ENCODE measurements at places on chromosomes 4 and X.

DNA sequence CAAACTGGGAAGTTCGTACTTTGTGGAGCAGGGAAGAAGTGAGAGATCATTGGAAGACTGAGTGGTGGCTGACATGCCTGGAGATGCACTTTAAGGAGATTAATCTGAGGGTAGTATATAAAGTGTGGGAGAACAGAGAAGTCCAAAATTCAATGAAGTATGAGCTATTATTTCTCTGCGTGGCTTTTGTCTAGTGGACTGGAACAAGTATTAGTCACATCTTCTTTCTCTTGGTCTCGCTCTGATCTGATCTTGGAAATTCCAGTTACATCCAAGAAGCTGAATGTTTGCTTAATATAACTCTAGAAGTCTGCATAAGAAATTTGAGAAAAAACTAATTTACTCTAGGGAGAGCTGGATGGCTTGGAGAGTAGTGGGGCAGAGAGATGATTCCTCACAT, 64.8 kb upstream of the NR0B1 start:
- DNase-seq: no peak

DNA sequence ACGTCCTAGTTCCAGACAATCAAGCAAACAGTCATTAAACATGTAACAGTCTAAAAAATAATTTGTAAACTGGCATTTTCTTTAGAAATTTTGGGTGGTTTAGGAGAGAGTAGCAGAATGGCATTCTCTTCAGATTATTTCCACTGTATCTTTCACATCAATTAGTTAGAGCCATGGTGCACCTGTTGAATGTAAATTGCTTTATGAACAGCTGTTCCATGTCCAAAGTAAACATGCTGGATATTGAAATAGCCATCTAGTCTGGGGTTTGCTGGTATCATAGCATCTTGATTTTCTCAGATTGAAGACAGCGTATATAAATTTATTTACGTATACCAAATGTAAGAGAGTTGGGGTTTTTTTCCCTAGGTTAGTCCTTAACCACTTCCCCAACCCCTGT, 143.6 kb downstream of the RCHY1 start:
- no peak for DNase-seq

- DNase-seq: no peak
Observed at GRCh38 chr4:675036-675882, 917 bp downstream of the MYL5 start.

DNA sequence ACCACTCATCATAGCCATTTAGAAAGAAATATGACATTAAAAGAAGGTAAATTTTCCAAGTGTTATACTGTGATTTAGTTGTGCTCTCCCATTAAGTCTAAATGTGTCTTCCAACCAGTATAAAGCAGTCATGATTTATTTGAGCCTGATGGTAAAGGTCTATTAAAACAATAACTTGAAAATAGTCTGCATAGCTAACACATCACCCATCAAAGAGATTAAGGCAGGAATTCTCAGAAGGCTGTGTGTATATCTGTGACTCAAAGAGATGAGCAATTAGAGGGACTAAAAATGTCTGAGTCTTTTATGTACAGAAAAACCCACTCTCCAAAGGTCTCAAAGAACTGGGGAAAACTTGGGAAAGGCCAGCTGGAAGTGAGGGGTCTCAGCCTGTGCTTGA, 70.3 kb upstream of the IQCM start:
- no peak for DNase-seq

GRCh38 chr4:15558561-15558960, 88.9 kb downstream of the CC2D2A start:
- DNase-seq: no peak

GRCh38 chrX:96683997-96684338, 674 bp upstream of the DIAPH2 start:
- no peak for DNase-seq

DNA sequence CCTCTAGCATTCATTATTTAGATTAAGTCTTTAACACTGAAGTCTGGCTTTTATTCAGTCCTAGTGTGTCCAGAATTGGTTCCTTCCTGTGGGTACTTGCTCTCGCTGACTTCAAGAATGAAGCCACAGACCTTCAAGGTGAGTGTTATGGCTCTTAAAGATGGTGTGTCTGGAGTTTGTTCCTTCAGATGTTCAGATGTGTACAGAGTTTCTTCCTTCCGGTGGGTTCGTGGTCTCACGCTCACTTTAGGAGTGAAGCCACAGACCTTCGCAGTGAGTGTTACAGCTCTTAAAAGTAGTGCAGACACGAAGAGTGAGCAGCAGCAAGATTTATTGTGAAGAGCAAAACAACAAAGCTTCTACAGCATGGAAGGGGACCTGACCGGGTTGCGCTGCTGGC, 860.6 kb downstream of the STIM2 start:
- no peak for DNase-seq

DNA sequence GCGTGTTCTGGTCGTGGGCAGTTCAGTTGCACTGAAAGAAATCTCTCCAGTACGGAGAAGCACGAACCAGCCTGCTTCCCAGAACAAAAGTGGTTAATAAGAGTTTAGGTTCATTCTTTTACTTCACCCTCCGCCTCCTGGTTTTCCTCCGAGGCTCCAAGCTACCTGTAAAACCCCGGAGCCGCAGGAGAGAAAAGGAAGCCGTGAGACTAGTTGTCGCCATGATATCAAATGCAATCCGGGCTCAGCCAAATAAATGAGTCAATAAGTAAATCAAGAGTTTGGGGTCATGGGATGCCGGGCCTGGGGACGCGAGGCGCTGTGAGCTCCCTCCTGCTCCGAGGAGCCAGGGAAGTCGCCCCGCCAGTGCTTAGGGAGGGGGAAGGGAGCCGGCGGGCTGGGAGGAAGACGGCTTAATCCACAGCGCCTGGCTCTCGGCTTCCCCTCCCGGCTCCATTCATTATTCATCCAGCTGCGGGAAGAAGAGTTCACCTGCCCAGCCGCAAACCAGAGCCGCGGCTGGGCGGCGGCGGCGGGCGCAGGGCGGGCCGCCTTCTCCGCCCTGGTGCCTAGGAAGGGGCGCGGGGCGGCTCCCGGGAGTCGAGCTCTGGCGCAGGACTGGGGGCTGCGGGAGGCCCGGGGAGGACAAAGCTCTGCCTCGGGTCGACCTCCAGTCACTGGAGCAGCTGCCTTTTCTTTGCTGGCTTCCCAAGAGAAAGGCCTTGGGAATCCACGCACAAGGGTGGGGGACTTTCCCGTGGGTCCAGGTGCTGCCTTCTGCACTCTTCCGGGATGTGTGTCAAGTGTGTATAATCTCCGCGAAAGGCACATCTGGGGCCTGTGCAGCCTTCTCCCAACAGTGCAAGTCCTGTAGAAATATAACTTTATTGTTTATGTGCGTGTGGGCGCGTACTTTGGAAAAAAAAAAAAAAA, 1.7 kb downstream of the FRAS1 start:
- peak; percentile 83 for DNase-seq

DNA sequence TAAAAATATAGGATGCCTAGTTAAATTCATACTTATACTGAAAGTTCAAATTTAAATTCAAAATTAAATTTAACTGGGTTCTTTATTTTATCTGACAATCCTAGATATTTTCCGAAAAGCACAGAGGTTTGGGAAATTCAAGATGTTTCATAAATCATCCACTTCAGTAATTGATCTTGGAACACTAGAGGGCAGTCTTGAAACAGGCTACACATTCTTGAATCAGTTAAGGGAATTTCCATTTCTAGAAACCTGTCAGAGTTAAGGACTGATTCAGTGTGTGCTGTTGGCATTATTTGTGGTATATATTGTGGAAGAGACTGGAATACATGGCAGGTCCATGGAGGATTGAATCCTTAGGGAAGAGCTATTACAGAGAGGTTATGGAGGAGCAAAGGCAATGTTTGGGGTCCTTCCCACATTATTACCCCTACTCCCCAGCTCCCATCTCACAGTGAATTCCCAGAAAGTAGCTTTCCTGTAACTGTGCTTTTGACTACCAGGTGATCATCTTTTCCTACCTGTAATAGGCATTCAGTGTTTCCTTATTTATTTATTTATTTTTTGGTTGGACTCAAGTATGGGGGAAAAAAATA, 92.9 kb downstream of the EGF start:
- DNase-seq: no peak

GRCh38 chrX:10077425-10078188, 79.2 kb upstream of the CLCN4 start:
- DNase-seq: no peak

DNA sequence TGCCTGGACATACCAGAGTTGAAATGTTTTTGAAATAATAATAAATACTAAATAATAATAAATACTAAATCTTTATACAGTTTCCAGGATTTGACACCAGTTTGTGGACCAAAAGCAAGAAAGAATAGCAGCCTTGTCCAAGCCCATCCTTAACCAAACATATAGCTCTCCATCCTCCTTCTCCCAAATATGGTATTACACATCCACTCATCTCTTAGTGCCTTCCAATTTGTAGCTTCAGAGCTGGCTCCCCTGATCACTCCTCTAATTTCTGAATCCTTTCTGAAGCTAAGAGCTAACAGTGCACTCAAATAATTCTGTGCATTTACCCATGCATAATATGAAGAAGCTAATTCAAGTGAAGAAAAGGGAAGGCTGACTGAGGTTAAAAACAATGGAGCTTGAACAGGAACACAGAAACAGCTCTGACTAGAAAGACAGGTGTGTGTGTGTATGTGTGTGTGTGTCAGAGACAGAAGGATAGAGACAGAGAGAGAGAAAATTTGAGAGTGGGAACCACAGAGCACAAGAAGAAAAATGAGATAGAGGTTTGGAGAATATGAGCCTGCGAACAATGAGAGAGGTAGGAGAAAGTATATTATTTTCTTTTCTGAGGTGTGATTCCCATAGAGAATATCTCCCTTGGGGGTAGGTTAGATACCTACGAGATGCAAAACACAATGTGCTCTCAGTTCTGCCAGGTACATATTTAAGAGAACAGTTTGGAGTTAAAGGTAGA, 123.5 kb downstream of the CAMK2D start:
- DNase-seq: no peak

GRCh38 chr4:147550626-147551246, 66.5 kb upstream of the TMEM184C start:
- DNase-seq: no peak

- DNase-seq: no peak
Observed at GRCh38 chrX:109264878-109265277, 217.0 kb downstream of the GUCY2F start.

GRCh38 chr4:16078195-16078760, 5.5 kb downstream of the PROM1 start:
- no peak for DNase-seq

DNA sequence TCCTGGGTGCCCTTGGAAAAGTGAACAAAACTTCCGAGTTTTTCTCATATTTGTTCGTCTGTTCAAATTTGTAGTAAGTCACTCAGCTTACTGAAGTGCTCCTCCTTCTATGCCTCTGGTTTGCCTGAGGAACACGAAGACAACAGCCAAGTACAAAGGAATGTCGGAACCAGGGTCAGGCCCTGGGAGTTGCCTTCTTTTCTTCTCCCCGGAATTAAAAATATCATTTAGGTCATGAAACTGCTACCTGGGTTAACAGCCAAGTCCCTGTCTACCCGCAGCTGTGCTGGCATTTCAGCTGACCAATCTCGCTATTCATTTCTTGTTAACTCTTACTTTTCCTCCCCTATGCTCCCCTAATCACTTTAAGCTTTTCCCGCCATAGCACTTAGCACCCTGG, 137.6 kb upstream of the TEX13D start:
- DNase-seq: no peak

- peak; percentile 41 for DNase-seq
Observed at GRCh38 chrX:150146271-150146896, 208.1 kb upstream of the EOLA2 start.

- DNase-seq: no peak
Observed at GRCh38 chr4:112340023-112340422, 42.9 kb downstream of the ALPK1 start.

GRCh38 chrX:53319614-53320542, 38.5 kb upstream of the IQSEC2 start:
- DNase-seq: no peak

DNA sequence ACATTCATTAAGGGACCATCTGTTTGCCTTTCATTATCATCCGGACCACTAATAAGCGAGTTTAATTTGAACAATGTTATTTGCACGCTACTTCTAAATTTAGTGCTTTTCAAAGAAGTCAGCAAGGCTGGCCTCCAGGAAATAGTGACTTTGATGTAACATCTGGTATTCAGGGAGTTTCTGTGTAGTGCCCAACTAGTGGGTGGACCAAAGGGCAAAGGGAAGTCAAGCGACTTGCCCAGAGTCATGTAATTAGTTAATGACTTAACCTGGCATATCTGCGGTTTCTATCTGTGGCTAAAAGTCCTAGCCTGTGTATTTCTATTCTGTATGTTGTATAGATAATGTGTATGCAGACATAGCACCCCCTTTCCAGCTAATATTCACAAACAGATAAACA, 56.3 kb upstream of the LCORL start:
- no peak for DNase-seq

GRCh38 chr4:3237266-3237665, 11.7 kb upstream of the MSANTD1 start:
- no peak for DNase-seq

- DNase-seq: peak; percentile 48
Observed at GRCh38 chr4:183399616-183400015, 44.8 kb upstream of the CDKN2AIP start.

GRCh38 chrX:100647739-100648138, 3.7 kb downstream of the SRPX2 start:
- DNase-seq: no peak

Measured in islet precursor cell (in vitro differentiated cells).